Hematopoietic multipotent progenitor cell treated with erythropoietin and hydrocortisone succinate and interleukin-3 and kit ligand, for 17 days (in vitro differentiated cells): ENCODE measurements at places on chromosomes 7 and 10.

GRCh38 chr10:78927257-78927995, 141.3 kb upstream of the ZMIZ1 start:
- DNase-seq, result no peak

GRCh38 chr10:111967547-111967946, 216.0 kb downstream of the GPAM start:
- DNase-seq, result no peak

GRCh38 chr7:68038621-68039314, 1042.1 kb downstream of the TYW1 start:
- DNase-seq, result no peak

GRCh38 chr7:45985902-45986301, 64.8 kb upstream of the IGFBP3 start:
- no peak for DNase-seq

DNA sequence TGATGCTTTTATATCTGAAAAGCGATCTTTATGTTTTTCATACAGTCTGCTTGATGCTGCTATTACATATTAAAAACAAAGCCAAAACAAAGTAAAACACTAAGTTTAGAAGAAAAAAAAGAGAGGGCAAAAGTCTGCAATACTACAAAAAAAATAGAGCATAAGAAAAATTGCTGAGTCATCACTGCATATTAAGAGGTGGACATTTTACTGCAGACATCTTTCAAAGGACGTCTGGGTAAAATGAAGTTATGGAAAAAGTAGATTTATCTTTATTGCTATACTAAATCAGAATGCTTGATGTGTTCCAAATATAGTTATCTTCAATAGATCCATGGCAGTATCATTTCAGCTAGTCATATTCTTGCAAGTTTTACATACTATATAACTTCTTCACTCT, 172.0 kb downstream of the MAGI2 start:
- no peak for DNase-seq

GRCh38 chr7:82444220-82444909, 788 bp upstream of the CACNA2D1 start:
- no peak for DNase-seq

DNA sequence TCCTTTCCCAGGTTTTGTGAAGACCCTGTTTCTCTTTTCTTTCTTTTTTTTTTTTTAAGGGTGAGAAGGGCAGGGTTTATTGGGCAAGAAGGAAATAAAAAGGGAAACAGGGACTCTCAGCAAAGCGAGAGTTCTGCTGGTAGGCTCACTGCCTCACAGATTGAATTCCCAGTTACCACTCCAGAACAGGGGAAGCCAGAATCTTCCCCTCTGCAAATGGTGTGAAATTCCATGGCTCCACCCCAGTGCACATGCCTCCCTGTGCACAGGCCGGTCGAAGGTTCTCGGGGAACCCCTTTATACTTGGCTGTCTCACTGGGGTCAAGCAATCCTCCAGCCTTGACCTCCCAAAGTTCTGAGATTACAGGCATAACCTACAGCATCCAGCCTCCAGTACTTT, 10.5 kb upstream of the GUSB start:
- no peak for DNase-seq

- no peak for DNase-seq
These were observed 139.0 kb downstream of the HERPUD2 start for GRCh38 chr7:35555934-35556333.

DNA sequence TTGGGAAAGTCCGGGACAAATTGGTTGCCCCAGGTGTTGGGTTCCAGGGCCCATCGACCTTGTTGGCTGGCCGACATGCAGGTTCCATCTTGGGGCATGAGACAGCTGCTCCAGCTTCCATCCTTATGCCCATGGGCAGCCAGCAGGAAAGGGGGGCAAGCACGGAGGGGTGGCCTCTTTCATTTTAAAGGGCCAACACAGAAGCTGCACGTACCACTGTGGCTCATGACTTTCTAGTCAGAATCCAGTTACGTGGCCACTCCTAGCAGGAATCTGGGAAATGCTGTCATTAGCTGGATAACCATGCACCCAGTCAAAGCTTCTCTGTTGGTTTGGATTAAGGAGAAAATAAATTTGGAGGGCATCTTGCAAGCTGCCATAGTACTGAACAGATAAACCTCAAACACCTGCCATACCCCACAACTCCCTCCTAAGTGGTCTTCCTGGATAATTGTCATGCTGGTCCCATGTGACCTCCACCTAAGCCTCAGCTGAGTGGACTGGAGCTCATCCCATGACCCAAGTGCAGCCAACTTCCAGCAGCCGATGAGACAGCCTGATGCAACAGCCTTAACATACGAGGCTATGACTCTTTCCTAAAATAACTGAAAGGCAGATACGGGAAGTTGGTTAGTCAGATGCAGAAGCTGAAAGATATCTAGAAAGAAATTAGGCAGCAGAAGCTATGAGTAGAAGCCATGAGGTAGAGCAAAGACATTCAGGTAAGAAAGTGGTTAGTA, 21.4 kb upstream of the GSDME start:
- no peak for DNase-seq

GRCh38 chr7:139709485-139709884, 68.3 kb downstream of the HIPK2 start:
- DNase-seq, result no peak
